ENCODE measurements at places on chromosomes 3 and 15.

DNA sequence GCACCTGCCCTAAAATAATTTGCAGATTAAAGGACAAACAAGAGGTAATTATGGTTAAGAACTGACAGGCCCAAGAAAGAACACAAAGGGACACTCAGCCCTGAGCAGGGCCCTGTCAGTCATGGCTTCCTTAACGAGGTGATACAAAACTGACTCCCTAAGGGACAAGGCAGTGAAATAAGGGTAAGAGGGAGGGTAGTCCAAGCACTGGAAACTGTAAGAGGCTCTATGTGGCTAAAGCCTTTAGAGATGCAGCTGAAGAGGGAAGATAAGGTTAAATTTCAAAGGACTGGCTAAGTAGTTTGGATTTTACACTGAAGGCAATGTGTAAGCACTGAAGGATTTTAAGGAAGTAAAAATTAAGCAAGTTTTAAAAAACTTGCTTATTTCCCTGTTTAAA lies 3.9 kb downstream of the ATR start:
- DNase-seq = no peak

GRCh38 chr3:76456322-76456721 lies 583.6 kb upstream of the ROBO2 start:
- DNase-seq = no peak

DNA sequence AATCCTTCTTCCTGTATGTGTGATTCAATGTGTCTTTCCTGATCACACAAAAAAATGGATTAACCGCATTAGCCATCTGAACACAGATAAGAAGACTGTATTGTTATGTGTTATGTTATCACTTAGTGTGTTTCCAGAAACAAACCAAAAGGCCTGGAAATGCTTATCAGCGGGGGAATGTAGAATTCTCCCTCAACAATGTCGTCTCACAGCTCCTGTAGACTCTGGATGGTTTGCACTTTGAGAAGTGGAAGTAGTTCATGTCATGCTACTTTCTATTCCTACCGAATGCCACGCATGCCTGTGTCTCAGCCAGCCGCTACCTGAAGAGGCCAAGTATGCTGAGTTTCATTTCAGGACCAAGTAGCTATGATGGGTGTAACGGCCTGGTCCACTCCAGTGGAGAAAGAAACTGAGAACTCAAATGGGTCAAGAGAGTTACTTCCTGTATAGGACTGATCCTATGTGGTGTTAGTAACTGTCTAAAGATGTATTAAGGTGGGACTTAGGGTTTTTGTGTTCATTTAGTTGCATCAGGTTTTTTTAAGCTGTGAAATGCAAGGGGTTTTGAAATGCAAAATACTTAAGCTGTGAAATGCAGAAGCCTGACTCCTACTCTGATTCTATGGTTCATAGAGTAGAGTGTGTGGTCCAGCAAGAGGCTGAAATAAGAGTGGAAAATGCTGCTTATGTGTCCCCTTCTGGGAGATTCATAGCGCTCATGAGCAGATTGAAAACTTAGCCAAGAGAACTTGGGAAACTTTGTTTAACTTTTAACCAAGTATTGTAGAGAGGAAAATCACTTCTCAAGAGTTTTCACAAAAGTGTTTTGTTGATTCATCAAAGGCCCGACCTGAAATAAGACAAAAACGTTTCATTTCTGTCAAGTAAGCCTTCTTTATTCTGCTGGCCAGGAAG lies 118.5 kb upstream of the LMOD3 start:
- DNase-seq = no peak

DNA sequence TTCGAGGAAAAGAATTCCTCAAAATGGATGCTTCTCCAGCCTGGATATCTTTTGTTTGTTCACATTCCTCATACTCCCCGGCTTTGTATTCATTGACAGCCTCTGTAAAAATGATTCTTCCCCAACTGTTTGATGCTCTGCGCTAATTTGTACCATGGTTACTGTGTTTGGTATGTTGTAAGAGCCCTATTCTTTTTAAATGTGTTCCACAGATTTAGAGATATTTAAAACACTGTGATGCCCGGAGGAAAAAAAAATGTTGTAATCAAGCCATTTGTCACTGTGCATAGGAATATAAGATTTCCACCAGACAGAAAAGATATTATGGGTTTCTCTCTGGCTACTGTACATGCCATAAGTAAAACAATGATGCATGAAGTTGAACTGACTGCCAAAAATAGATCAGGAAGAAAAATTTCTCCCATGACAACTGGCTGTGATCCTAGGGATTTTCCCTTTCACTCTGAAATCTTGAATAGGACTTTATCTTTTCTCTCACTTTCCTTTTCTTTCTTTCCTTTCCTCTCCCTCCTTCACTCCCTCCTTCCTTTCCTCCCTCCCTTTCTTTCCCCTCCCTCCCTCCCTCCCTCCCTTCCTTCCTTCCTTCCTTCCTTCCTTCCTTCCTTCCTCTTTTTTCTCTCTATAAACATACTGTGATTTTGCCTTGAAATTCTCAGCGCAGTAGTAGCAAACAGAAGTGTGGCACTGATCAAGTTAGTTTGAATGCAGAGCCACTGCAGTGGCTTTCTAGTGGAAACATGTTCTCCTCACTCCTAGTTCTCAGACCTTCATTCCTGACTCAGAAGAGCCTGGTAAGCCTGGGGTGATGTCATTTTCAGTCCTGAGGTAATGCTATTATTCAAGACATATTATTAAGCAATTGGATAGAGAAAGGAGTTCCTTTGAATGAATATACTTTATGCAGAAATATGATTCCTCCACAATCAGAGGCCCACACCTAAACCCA lies 254.9 kb upstream of the TBL1XR1 start:
- DNase-seq = no peak

GRCh38 chr3:14453876-14454638 lies 51.7 kb downstream of the SLC6A6 start:
- DNase-seq = no peak

- DNase-seq = no peak
These were observed 23.4 kb upstream of the TLE3 start for GRCh38 chr15:70120958-70121623.

DNA sequence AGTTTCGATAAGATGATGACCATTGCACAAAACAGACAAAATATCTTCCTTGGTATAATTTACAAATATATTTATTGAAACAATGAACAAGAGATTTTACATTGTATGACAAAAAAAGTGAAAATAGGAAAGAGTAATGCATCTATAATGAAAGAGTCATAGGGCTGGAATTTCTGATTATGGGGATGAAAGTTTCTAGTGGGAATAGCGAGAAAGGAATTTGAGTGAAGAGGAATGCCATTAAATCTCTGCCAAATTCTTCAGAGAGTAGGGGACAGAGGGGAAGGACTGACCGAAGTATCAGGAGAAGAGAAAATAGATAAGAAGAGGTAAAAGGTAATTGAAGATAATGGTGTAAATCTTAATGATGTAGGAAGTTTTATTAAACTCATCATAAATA lies 125.4 kb downstream of the VGLL3 start:
- no peak for DNase-seq

DNA sequence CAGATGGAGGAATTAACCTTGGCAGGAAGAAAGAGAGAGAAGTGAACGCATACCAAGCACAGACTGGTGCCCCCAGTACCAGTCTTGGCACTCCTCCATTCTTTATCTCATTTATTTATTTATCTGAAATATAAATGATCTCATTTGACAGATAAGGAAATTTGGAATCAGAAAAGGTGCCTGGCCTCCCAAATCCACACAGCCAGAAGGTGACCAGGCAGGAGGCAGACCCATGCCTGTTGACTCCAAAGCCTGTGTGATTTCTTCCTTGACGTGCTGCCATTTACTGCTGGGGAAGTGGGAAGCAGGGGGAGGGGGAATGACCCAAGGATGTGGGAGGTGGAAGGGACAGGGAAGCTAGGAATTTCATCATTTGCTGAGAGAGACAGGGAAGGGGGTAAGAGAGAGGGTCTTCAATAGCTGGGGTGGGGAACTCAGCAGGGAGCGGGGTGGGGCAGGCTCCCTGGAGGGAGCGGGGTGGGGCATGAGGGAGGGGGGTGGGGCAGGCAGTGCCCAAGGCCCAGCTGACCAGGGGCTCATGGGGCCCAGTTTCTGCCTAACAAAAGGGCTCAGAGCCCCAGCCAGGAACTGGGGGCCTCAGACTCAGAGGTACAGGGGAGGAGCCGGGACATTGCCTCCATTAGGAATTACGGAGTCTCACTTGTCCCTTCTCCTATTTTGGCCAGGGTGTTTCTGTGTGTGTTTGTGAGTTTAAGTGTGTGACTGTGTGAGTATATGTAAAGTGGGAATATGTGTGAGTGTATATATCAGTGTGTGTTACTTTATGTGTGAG lies 63.0 kb downstream of the MINAR1 start:
- DNase-seq = no peak

DNA sequence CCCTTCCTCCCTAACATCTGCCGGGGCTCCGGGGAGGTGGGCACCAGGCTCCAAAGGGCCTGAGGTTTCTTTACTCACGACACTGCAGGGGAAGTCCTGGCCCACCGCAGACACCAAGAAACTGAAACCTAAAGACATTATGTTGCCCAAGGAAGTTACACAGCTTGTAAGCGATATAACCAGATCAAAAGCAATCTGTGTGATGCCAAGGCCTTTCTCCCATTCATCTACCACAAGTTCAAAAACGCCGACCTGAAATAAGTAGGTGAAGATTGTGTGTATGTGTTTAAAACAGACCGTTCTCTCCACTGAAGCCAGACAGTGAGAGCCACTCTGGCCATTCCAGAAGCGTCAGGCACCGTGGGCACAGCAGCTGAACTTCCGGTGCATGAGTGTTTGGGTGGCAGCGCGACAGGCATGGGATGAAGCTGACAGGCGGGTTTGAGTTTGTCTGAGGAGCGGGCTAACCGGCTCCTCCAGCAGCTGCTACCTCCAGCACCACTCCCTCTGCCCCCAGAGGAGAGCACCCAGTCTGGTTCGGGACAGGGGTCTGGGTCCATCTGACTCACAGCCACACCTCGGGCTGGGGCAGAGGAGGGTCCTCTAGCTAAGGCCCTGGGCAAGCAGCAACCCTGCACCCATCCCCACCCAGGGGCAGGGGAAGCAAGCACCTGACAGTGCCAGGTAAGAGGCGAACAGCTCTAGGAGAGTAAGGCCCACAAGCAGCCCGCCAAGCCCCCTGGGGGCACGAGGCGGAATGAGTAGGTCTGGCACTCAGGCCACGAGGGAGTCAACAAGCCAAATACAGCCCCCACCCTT lies 1.3 kb downstream of the TNK2 start:
- peak; percentile 61 for DNase-seq

- DNase-seq = no peak
These were observed 719.6 kb downstream of the SQOR start for GRCh38 chr15:46354443-46354842.

GRCh38 chr3:11076711-11077110 lies 77.6 kb upstream of the HRH1 start:
- DNase-seq = no peak

GRCh38 chr15:91967935-91968606 lies 114.6 kb downstream of the SLCO3A1 start:
- no peak for DNase-seq

DNA sequence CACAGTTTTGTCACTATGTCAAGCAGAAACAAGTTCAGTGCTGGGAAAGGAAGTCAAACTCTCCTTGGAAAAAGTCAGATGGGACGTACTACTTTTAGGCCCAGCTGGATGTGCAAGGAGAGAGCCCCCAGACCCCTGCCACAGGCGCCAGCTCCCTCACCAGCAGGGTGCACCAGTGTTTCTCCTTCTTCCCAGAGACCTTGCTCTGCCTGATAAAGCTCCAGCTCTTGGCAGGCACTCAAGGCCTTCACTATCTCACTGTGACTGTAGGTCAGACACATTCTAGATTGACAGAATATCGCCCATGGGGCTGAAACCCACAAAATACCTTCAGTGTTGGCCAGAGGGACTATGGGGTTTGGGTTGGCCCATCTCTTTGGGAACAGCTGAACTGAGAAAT lies 54.8 kb upstream of the CHRNB4 start:
- DNase-seq = no peak

DNA sequence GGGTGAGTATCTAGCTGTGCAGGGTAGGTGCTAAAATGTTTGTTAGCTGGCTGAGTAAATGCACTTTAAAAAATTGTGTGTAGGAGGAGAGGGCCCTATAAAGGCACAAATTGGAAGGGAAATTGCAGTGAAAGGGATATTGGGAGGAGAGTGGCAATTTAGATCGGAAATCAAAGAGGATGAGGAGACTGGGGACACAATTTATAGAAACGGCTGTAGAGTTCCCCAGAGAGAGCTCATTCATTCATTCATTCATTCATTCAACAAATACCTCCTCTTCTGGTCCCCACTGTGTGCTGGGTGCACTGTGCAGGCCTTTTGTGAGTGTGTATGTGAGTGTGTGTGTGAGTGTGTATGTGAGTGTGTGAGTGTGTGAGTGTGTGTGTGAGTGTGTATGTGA lies 2.4 kb downstream of the DNAJA4 start:
- no peak for DNase-seq

- no peak for DNase-seq
These were observed 20.3 kb upstream of the DGKG start for GRCh38 chr3:186382217-186382885.

GRCh38 chr3:187624588-187624987 lies 45.6 kb downstream of the SST start:
- DNase-seq = no peak

- DNase-seq = no peak
These were observed 366.8 kb downstream of the VGLL3 start for GRCh38 chr3:86624192-86624591.

DNA sequence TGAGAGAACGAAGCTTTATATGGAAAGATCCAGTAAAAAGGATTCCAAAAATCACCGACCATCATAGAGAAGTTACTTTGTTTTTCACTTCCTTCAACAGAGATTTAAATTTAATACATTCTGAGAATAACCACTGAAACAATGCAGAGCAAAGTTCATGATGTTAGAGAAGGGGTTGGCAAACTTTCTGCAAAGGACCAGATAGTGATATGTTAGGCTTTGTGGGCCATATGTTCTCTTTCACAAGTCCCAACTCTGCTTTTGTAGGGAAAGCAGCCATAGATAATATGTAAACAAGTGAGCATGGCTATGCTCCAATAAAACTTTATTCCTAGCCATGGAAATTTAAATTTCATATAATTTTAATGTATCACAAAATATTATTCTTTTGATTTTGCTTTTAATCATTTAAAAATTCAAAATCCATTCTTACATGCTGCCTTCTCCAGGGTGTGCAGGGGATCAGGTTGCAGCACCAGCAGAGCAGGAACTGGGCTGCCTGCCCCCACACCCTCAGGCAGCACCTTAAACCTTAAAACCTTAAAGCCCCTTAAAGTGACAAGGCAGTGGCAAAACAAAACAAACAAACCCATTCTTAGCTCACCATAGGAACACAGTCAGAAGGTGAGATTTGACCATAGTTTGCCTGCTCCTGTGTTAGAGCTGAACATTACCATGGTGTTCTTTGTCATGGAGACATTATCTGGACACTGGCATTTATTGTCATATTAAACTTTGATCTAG lies 16.9 kb upstream of the IGSF10 start:
- no peak for DNase-seq

- no peak for DNase-seq
These were observed 752.9 kb upstream of the ARPP21 start for GRCh38 chr3:34886443-34886842.
